ENCODE measurements at places on chromosomes 7 and 10.

- no peak for DNase-seq
These were observed 9.2 kb upstream of the SLC18A3 start for GRCh38 chr10:49600781-49601400.

DNA sequence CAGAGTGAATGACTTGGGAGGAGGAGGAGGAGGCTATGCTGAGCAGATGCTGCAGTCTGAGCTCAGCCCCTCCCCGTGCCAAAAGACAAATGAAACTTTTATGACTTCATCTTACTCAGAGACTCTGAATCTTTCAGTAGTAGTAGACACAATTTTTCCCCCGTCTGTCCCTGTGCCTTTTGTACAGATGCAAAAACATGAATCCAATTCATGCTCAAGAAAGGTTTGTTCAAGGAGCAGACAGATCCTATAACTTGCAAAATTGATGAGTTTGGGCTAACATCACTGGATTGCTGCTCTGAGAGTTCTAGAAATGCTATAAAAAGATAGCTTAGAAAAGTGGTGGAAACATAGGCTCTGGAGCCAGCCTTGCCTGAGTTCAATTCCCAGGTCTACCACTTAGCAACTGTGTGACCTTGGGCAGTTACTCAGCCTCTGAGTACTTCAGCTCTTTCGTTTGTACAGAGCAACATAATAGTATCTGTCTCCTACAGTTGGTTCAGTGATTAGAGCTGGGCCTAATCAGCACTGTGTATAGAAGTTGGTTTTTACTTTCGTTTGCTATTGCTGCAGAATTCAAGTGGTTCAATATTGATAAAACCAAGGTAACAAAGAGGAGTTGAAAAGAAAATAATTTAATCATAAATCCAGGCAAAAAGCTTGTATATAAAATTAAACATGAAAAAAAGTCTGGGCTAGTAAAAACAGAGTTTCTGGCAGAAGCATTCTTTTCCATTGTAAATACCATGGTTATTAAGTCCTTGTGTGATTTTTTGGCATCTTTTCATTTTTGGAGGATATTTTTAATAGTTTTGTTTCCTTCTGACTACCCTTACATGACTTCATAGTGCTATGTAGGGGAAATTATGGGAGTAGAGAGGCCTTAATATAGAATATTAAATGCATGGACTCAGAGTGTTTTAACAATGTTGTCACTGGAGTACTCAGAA lies 174.2 kb upstream of the ZNF32 start:
- no peak for DNase-seq

DNA sequence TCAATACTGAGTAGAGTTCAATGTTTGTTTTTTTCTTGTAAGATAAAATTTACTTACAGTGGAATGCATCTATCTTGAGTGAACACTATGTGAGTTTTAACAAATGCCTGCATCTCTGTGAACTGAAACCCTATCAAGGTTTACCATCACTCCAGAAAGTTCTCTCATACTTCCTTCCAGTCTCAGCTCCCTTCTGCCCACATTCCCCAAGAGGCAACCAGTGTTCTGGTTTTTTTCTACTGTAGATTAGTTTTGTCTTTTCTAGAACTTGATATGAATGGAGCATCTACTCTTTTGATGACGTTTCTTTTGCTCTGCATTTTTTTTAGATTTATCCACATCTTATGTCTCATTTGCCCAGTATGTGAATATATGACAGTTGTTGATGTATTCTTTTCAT lies 17.1 kb downstream of the WIPI2 start:
- no peak for DNase-seq

DNA sequence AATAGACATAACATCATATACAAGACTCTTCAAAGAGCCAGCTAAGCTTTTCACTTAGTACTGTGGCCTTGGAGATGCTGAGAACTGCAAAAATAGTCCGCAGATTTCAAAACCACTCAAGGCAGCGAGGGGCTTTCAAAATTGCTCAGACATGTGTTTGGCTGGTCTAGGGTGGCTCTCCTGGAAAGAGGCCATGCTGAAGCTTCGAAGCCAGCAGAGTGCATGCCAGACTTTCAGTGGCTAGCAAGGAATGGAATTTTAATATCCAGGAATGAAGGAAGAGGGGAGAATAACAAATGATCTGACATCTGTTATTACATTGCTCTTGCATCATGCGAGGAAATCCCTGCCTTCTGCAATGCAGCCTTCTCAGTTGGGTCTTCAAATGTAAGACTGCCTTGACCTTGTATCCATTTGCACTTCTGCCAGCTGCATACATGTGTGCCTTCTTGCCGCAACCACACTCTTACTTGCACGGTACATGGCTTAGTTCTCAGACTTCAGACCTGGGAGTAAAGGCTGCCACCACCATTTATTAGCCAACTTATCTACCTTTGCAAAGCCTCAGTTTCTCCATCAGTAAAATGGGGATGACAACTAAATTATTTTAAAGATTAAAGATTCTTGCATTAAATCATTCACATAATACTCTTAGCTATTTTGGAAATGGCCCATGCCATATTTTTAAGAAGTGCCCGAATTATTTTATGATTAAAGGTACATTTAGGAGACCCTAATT lies 55.9 kb downstream of the ITIH5 start:
- DNase-seq, result peak; percentile 10

DNA sequence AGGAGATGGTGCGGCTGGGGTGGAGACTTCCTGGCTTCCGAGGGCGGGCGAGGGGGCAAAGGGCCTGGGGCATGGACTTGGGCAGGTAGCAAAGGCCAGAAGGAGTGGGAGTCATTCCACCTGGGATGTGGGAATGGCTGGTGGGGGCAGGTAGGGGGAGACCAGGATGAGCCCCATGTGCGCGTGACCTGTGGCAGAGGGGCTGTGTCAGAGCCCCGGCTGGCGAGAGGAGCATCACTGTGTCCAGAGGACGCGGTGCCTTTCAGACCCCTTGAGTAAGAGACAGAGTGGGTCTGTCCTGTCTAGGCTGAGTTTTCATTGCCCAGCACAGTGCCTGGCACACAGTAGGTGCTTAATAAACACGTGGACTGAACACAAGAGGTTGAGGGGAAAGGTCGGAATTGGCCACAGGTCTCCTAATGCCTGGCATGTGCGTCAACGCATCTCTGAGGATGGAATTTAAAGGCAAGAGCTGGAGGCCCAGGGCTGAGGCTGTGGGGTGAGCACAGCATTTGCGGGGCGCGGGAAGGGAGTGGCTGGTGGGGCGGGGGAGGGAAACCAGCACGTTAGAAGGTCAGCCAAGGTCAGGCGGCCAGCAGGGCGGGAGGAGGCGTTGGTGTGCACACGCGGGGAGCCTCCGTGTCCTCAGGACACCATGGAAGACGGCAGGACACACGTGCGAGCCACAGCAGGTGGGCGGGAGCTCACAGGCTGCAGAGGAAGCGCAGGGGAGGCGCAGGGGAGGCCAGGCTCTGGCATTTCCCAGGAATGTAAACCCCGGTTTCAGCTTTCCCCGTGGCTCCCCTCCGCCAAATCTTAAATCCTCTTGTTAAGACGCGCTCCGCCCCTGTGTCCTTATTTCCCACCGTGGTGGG lies 51.8 kb downstream of the CUX1 start:
- no peak for DNase-seq

- no peak for DNase-seq
These were observed 124.6 kb downstream of the LRRN3 start for GRCh38 chr7:111215550-111215949.

DNA sequence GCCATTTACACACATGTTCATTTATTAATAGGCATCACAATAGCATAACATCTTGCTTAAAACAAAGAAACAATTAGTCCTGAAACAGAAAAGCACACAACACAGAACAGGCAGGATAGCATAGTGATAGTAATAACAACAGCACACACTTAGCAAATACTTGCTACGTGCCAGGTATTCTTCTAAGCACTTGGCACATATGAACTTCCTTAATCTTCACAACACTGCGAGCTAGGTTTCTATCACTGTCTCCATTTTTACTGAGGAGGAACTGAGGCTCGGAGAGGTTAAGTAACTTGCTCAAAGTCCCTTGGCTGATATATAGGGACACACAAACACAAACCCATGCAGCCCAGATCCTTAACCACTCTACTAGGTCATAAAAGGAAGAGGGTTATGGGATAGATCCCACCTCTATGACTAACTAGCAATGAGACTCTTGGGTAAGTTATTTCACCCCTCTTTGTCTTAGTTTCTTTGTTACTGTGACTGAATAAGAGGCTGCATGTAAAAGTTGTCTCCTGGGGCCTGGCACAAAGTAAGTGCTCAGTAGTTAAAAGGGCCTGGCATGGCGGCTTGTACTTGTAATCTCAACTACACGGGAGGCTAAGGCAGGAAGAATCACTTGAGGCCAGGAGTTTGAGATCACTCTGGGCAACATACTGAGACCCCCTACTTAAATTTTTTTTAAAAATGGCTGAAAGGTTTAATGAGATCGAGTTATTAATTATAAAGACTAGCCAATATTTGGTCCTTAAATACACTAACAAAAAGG lies 181.0 kb upstream of the RHOBTB1 start:
- DNase-seq, result no peak

DNA sequence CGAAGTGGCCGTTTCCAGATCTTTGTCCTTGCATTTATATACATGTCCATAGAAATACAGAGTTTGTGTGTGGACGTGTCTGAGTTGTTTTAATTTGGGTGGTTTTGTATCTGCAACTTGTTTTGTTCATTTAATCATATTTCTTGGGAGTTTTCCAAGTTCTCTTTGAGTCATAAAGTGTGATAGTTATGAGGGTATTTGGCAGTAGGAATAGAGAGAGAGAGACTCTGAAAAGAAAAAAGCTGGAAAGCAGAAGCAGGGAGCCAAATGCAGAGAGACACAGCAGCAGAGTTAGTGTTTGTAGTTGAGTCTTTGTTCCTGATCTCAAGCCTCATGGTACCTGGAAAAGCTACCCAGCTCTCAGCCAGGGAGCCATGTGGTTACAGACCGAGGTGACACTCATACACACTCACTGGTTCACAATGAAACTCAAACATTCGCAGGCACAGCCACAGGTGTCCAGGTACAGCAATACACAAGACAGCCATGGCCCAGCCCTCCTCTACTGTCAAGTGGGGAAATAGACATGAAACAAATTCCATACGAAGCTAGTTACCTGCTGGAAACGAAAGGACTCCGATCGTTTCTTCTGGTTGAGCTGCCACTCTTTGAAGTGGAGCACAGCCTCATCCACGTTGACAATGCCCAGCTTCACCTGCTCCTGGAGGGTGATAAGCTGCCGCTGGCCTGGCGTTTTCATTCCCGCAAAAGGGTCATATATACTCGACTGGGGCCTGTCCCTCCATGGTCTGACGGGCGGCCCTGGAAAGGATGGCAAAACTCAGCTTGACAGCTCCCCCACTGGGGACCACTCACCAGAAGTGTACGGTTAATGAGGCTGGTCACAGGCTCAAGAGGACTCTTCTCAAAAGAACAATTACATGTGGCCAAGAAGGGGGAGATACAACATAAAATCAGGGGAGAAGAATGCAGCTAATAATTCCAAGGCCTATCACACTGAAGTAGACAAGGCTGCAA lies 33.3 kb upstream of the TM9SF3 start:
- no peak for DNase-seq

- no peak for DNase-seq
These were observed 75.2 kb downstream of the MYL10 start for GRCh38 chr7:101553771-101554445.

- DNase-seq, result no peak
These were observed 93.7 kb downstream of the MDFIC start for GRCh38 chr7:115015619-115016018.

GRCh38 chr7:117127585-117128168 lies 174.4 kb downstream of the ST7 start:
- DNase-seq, result peak; percentile 78

GRCh38 chr7:148264933-148265557 lies 325.5 kb upstream of the C7orf33 start:
- DNase-seq, result peak; percentile 41

All from inflammatory macrophage treated with lipopolysaccharide for 4 hours (primary cell).